ENCODE measurements at places on chromosomes 5 and 9.
A peak's percentile ranks its signal among the peaks of the same experiment; 100 is the strongest.

GRCh38 chr5:178786417-178786816, 56.0 kb upstream of the ZNF354A start:
- no peak for DNase-seq

- no peak for DNase-seq
These were observed 9.1 kb upstream of the RNF130 start for GRCh38 chr5:180080486-180081280.

DNA sequence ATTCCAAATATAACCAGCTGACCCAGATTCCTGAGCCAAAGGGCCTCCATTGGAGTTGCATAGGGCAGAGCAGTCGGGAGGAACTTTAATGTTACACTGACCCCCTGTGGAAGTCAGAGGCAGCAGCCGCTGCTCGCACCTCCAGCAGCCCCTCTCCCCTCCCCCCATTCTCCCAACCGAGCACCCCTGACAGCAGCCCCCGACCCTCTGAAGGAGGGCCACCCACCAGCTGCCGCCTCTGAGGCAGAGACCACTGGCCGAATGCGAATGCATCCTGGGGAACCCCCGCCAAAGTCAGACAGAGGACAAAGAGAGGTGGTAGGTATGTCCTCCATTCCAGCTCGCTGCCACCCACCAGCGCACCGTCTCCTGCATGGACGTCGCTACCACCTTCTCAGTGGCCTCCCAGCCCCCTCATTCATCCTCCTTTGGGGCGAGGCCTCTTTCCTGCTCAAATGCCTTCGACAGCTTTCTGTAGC, 231.0 kb downstream of the CDK5RAP2 start:
- peak; percentile 67 for DNase-seq

GRCh38 chr5:157540707-157541446, 34.7 kb downstream of the ADAM19 start:
- peak; percentile 68 for DNase-seq

DNA sequence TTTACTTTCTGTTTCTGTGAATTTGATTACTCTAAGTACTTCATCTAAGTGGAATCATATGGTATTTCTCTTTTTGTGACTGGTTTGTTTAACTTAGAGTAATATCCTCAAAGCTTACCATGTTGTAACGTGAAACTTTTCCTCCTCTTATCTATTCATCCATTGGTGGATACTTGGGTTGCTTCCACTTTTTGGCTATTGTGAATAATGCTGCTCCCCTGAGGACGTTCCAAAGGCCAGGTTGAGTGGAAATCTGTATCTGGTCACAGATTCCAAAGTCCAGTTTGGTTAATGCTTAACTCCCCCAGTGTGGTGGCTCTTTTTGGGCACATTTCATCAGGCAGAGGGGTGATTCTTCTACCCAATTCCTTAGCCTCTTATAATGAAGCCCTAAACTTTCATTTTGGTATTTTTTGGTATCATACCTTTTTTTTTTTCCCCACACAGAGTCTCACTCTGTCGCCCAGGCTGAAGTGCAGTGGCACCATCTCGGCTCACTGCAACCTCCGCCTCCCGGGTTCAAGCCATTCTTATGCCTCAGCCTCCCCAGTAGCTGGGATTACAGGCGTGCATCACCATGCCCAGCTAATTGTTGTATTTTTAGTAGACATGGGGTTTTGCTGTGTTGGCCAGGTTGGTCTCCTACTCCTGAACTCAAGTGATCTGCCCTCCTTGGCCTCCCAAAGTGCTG, 65.4 kb downstream of the CMYA5 start:
- DNase-seq: no peak

Measured in AG08395 (cell line).